ENCODE measurements at places on chromosomes 1 and 21.

DNA sequence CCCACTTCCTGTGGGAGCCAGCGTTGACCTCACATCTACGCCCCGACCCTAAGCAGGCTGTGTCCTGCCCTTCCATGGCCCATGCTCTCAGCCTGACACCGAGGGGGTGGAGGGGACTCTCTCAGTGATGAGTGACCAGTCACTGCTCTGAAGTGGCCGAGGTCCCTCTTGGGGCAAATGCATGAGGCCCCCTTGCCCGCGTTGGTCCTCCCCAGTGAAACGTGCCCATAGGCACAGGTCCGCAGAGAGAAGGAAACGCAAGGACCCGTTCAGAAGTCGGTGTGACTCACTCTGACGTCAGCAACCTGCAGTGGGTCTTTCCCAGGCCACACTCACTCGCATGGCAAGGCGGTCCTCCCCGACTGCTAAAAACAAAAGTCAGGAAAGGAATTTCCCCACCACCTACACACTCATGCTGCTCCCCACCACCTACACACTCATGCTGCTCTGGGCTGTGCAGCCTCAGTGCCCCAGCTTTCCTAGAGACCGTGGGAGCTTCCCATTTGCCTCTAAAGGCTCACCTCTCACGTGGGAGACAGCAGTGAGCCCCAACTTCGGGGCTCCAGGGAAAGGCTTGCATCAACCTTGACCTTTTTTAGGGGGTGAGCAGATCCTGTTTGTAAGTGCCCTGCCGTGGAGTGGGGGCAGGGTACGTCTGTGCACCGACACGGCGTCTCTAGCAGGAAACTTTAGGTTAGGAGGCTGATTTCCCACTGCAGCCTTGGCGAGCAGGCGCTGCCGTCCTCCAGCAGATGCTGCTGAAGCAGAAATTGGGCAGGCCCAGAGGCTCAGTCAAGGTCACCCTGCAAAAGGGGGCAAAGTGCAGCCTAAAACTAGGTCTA lies 11.4 kb downstream of the UBASH3A start:
- peak; percentile 85 for DNase-seq

DNA sequence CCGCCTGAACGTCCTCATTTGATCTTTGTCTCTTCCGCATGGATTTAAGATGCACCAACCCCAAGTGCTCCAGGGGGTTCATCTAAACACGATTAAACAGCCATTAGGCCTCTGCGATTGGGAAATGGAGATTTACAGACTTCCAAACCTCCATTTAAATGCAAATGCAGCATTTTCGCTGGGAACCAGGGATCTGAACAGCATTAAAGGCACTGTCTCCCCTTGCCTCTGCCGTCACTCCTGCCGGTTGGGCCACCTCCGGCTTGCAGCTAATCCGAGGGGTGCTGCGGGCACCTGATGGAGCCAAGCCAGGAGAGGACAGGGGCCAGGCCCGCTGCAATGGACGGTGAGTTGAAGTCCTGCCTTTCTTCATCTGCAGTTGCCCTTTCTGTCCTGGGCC lies 70.3 kb upstream of the KLHDC7A start:
- no peak for DNase-seq

DNA sequence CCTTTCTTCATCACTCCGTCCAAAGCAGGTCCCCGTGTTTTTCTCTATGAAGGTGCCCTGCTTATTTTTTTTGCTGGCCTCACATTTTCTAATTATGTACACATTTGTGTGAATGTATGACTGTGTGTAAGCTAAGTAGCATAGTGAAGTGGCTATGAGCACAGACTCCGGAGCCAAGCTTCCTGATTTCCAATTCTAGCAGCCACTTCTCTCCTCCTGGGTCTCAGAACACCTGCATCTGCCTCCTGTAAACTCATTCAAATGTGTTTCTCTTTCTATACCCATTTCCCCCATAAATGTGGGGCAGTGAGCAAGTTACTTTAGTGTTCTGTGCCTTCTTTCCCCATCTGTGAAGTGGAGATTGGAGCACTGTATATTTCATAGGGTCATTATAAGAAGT lies 2.1 kb downstream of the SLAMF6 start:
- no peak for DNase-seq

DNA sequence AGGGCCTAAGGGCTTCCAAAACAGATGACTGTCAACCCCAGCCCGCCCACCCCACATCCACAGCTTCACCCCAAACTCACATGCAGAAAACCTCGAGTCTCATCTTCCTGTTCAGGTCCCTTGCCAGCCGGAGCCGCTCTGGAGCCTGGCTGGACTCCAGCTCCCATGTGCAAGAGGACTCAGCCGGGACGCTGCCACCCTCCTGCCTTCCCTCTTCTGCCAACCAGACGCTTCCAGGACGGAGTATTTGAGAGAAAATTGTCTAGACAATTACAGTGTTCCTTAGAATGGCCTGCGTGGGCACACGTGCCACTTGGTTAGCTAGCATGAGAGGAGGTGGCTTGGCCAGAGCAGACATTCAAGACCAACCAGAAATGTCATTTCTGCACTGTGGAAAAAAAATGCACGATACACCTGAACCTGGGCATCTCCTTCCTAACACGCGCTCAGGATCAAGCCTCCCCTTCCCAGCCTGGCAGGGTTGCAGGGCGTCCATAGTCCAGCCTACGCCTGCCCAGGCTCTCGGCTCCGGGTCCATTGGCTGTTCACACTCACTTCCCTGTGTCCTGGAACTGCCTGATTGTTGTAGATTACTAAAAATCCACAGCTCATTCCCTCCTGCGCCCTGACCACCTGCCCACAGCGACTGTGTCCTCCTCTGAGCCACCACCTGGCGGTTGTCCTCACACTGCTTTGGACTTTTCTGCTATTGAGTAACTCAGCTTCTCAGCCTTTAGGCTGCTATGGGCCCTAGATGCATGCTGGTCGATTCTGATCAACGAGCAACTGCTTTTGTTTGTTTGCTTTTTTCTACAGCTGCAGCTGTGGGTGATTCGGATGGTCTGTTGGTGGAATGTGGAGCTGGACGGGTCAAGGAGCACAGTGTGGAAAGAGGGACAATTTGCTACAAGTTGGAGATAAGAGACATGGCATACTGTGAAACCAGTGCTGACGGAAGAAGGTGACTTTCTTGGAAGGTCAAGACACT lies at the start of gene CLDN14:
TSS of gene CLDN14 (minus strand) at position 708 of the 988 bp plus-strand sequence. CDS start 18,427 bp downstream, outside the sequence.
- no peak for DNase-seq

DNA sequence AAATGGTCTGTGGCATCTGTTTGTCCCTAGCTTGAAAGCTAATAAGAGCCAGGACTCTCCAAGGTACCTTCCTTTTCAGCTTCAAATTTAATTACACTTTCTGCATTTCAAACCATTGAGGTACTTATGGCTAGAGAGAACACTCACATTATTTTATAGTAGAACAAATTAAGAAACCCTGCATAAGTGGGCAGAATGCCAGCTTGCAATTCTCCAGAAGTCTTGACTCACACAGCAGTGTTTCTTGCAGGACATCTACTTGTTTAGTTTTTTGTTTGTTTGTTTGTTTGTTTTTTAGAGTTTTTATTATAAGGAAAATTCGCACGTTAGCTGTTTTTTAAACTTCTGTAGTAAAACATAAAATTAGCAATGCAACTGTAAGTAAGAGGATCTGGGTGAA lies 397.2 kb downstream of the NEGR1 start:
- no peak for DNase-seq

DNA sequence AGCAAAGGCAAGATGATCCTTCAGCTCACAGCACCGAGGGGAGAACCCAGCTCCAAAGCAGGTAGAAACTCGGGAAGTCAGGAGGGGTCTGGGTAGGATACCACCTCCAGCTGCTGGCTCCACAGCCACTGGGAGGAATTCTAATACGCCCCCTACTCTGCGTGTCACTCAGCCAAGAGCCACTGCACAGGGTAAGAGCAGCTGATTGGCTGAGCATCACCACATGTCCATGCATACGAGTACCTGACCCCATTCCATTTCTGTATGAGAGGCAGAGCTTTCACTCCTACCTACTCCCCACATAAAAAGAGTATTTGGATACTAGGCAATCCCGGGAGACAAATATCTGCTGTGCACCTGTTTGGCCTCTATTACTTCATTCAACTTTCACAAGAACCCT lies 121.4 kb downstream of the RRAGC start:
- no peak for DNase-seq

Data from stimulated activated CD8-positive, alpha-beta memory T cell treated with anti-CD3 and anti-CD28 coated beads, Interleukin-4, amount 100 ng/mL, for 24 hours (primary cell).